ENCODE measurements at places on chromosomes 12 and 14. TPM values are rescaled to one million over a fixed set of nuclear protein-coding genes. Genes with fewer than 3 reads are reported as not detected.

The MGP gene
- total RNA-seq, result 63.0 TPM

The ABCC9 gene
- 0.05 TPM for total RNA-seq

DNA sequence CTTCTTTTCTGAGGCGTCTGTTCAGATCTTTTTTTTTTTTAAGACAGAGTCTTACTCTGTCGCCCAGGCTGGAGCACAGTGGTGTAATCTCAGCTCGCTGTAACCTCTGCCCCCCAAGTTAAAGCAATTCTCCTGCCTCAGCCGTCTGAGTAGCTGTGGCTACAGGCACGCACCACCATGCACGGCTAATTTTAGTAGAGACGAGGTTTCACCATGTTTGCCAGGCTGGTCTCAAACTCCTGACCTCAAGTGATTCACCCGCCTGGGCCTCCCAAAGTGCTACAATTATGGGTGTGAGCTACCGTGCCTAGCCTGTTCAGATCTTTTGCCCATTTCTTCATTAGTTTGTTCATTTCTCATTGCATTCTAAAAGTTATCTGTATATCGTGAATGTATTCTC, 55.1 kb upstream of the DBX2 start:
- DNase-seq, result no peak

GRCh38 chr14:49546766-49547165, 39.4 kb downstream of the RPS29 start:
- DNase-seq, result no peak

DNA sequence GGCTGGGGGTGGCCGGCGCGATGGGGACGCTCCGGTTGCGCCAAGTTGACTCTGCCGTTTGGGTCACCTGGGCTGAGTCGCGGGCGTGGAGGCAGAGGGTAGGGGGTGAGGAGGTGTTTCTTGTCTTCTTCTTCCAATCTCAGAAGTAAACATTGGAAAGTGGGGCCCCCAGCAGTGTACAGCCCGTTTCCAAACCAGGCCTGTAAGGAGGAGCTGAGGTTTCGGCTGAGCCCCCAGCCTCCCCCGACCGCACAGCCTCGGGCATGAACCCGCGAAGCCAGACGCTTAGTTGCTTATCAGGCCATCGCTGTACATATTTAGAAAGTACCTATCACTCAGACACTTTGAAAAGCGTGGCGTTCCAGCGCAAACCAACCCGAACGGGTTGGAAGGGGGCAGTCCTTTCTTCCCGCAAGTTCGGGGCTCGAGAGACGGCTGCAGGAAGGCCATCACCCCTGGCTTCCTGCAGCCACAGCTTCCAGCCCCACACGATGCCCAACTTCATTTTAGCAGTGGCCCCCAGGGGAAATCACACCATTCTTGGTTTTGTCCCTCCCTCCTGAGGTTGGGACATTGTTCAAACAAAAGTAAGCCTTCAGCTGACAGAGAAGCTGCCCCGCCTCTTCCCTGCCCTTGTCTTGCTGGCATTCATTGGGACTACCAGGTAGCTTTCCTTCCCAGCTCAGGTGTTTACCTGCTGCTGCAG, 164.1 kb downstream of the ZFP36L1 start:
- DNase-seq, result no peak

The C14orf39 gene
- total RNA-seq, result not detected

- peak; percentile 53 for DNase-seq
Observed at GRCh38 chr14:53807542-53807941, 149.1 kb downstream of the BMP4 start.
